HCEC 1CT (cell line): ENCODE measurements at places on chromosomes 11 and 22.

DNA sequence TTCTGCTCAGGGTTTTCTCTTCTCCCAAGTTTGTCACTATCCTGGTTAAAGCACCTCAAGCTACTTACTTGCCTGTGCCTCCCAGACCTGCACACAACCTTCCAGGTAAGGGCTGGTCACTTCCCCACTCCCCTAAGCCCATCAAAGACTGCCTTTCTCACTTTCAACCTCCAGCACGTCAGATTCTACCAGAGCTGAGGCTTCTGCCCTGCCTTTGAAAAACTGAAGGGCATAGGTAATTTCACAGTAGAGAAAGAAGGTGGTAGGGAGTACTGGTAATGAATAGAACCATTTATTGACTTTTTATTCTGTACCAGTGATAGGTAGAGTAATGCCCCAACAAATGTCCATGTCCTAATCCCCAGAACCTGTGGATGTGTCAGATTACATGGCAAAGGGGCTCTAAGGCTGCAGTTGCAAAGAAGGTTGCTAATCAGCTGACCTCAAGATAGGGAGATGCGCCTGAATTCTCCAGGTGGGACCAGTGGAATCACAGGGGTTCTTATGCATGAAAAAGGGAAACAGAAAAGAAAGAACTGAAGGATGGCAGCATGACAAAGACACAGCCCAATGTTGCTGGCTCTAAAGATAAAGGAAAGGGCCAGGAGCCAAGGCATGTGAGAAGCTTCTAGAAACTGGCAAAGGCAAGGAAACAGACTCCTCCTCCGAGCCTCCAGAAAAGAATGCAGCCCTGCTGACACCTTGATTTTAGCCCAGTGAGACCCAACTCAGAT lies 89.0 kb downstream of the SLC1A2 start:
- no peak for DNase-seq

- DNase-seq = no peak
Measured at GRCh38 chr22:32570501-32570900, 95.9 kb downstream of the FBXO7 start.

DNA sequence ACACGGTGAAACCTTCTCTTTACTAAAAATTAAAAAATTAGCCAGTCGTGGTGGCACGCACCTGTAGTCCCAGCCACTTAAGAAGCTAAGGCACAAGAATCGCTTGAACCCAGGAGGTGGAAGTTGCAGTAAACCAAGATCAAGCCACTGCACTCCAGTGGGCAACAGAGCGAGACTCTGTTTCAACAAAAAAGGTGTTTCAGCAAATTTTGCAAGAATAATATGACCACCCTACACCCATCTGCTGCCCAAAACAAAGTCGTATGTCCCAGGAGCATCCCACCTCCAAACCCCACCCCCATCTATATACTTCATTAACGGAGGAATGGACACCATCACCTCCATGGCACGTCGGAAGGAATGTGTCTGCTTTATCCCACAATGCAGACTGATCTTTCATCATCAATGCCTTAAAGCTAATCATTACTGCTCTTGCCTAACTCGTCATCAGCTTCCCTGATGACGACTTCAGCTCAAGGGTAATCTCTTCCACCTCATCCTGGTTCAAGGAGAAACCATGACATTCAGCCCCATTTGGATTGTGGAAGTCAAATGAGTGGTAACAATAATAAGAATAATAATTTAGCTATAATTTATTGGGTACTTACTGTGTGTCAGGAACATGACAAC lies 34.1 kb downstream of the SCGB1A1 start:
- no peak for DNase-seq

DNA sequence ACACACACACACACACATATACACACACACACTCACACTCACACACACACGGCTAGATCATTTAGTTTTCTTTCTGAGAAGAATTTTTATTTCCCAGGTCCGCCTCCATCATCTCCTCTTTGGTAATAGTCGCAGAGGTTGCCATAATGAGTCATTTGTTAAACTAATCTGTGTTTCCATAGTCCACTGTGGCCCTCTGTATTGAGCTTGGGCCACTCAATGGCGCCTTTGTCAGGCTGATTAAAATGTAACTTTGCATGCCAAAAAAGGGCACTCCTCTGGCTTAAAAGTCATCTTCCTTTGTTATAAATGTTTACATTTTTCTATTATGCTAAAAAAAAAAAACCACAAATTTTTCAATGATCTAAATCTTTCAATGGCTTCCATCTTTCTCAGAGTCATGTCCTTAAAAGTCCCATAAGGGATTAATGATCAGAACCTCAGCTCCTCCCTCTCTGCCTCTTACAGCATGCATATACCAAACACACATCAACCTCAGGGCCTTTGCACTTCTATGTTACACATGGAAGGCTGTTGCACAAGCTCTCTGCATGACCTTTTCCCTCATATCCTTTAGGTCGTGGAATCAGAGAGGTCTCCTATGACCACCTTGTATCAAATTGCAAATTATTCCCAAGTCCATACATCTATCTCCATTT lies 35.3 kb downstream of the EHF start:
- no peak for DNase-seq

DNA sequence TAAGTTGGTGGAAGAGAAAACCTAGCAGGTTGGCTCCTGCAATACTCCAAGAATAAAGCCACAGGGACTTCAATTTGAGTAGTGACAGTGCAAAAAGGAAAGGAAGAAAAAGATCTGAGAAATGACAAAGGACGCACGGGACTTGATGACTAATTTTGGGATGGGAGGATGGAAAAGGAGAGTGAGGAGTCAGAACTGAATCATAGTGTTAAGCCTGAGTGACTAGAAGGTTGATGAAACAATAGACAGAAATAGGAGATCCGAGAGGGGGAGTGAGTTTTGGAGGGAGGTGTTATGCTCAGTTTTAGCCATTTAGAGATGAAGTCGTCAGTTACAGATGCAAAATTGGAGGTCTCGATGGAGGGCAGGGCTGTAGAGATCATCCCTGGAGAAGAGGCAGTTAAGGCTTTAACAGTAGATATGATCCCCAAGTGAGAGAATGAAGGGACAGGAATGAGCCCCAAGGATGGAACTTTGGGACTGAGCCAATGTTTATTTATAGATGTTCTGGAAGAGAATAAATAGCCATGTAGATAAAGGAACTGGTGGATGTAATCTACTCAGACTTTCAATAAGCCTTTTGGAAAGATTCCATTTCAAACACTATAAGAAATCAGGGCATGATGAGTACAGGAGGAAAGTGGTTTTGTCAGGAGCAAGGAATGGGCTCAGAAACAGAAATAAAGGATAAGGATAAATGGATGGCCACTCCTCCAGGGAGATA lies 108.9 kb upstream of the NCAM1 start:
- DNase-seq = peak; percentile 59

DNA sequence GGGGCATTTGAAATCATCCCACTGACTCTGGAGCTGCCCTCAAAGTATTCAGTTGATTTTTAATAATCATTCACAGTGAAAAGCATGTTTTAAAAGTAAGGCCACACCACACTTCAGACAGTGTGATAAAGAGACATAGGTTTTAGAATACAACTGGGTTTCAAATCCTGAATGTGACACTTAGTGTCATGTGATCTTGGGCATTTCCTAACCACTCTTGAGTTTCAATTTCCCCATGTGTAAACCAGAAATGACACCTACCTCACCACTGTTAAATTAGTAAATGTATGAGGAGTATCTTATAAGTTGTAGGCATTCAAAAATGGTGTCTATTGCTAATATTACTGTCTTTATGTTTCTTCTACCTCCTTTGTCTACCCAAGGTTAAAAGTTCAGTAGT lies 5.4 kb downstream of the TMEM123 start:
- no peak for DNase-seq

DNA sequence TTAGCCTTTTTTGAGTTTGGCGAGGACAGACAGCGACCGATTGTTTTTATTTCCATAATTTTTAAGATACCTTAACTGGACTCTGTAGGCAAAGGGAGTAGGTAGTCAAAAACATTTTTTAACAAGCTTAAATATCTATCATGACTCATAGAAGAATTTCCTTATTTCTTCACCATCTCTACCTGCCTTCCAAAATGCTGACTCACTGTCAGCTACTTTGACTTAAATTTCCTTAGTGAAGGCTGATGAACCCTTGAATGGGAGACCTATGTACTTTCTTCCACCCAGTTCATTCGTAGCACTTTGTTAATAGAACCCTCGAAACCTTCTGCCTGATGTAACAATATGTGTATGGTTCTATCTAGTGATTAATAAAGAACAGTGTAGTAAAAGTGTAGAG lies 1.1 kb upstream of the MTMR2 start:
- DNase-seq = peak; percentile 32

GRCh38 chr22:35219012-35219411 lies 38.3 kb upstream of the HMGXB4 start:
- DNase-seq = peak; percentile 74

DNA sequence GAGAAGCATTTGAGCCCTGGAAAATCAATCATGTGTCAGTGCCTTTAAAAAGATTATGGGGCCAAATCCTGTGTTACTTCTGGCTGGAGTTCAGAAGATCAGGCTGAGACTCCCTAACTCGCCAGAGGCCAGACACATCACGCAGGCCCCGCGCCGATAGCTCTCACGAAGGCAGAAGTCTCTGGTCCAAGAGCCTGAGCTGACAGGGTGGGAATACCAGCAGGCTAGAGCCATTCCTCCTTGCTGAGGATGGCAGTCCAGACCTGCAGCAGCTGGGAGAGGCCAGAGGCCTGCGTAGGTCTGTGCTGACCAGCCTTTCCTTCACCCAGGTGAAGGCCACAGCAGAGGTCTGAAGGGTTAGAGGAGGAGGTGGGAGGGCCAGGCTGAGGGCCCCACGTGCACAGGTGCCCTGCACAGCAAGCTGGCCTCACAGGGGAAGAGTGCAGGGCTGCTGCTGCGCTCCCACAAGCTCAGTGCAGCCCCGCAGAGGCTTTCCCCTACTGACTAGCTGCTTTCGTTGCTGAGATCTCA lies 52.9 kb downstream of the ST14 start:
- no peak for DNase-seq

DNA sequence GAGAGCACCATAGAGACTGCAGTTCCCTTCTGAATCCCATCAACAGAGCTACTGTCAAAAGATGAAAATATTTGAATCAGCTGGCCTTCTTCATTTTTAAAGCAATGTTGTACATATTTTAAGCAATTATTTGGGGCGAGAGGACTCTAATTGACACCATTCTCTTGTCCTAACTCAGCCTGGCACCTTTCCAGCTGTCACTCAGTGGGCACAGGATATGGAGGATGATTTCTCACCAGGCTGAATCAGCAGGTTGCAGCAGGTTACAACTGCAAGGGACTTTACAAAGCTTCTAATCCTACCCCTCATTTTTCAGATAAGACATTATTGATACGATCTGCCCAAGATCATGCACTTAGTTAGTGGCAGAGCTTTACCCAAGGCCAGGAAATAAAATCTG lies 11.9 kb upstream of the WT1 start:
- DNase-seq = no peak

- no peak for DNase-seq
Measured at GRCh38 chr11:116511684-116512083, 261.1 kb downstream of the BUD13 start.

GRCh38 chr22:20218326-20218872 lies 49.7 kb downstream of the RTN4R start:
- DNase-seq = no peak

DNA sequence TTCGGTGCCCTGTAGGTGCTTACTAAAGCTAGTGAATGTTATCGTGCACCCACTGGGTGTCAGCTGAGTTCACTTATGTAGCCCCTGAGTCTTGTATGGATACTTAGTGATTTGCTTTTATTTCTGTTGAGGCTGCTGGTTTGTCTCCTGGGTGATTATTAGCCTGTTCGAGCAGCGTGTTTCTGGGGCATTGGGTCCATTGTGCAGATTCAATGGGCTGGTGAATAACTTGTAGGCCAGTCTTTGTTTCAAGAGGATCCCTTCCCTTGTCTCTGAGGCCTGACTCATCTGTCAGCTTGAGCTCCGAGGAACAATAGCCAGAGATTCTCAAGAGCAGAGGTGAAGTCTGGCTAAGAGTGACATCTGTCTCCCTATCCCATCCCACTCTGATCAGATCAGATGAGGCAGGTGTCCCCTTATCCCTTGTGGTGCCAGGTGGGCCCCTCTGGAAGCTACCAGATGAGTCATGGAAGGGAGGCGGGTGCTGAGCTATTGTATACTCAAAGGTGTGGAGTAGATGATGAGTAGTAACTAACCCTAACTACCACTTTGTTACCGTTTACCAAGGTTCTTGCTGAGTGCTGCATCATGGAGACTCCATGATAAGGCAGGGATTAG lies 3.7 kb downstream of the MIAT start:
- no peak for DNase-seq

- no peak for DNase-seq
Measured at GRCh38 chr11:123505546-123506299, 75.7 kb downstream of the GRAMD1B start.

DNA sequence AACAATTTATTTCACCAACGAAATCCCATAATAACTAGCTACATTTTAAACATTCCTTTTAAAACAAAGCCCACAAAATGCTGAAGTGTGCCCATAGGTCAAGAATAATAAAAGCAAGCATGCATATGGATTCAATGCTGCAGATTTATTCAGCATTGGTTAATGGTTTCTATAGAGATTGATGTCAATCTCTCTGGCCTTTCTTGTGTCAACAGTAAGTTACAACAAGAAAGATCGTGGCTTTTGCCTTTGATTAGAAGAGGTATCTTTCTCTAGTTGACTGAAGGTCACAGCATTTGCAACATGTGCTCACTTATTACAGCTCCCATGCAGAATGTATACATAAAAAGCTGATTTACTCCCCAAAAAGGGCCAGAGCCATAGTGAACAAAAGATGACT lies 1.4 kb upstream of the SOX6 start:
- DNase-seq = no peak

DNA sequence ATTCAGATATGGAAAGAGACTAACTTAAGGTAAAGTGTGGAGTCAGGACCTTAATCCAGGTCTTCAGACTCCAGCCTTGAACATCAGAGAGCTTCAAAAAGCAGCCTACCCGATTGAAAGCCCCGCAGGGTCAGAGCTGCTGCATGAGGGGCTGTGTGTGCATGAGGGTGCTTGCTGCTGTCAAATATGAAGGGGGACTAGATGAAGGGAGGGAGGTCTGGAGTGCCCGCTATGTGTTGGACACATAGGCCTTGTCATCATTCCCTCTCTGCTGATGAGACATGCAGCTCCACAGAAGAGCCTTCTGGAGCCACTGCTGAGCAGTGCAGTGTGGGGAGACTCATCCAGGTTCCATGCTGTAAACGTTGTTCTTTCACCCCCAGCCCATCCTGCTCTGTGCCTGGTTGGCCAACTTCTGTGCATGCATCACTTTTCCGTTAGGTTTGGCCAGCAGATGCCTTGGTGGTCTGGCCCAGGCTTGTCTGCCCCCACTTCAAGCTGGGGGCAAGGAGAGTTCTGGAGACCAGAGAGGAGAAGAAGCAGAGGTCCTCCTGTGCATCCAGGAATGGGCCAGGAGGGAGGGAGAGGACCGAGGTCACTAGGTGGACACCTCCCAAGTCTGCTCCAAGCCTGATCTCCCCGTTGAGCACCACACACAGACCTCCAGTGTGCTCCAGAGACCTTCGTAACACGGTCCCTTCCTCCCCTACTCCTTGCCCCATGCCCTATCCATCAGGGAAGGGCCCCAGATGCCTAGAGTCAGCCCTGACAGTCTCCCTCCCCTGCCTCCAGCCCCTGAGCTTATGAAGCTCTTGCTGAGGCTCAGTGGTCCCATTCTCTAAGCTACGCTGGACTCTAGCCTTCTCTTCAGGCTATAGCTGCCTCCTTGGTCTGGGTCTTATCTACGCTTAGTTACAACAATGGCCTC lies 32.0 kb downstream of the LRRC32 start:
- no peak for DNase-seq
